ENCODE measurements at places on chromosomes 13 and 19. TPM values are rescaled to one million over a fixed set of nuclear protein-coding genes. Genes with fewer than 3 reads are reported as not detected.
A peak's percentile ranks its signal among the peaks of the same experiment; 100 is the strongest.

GRCh38 chr19:19366434-19367396 lies 38.8 kb upstream of the GATAD2A start:
- peak; percentile 88 for DNase-seq

The MAST1 gene
- 0.32 TPM for total RNA-seq

GRCh38 chr13:62246581-62246980 lies 830.9 kb upstream of the PCDH20 start:
- DNase-seq, result no peak

DNA sequence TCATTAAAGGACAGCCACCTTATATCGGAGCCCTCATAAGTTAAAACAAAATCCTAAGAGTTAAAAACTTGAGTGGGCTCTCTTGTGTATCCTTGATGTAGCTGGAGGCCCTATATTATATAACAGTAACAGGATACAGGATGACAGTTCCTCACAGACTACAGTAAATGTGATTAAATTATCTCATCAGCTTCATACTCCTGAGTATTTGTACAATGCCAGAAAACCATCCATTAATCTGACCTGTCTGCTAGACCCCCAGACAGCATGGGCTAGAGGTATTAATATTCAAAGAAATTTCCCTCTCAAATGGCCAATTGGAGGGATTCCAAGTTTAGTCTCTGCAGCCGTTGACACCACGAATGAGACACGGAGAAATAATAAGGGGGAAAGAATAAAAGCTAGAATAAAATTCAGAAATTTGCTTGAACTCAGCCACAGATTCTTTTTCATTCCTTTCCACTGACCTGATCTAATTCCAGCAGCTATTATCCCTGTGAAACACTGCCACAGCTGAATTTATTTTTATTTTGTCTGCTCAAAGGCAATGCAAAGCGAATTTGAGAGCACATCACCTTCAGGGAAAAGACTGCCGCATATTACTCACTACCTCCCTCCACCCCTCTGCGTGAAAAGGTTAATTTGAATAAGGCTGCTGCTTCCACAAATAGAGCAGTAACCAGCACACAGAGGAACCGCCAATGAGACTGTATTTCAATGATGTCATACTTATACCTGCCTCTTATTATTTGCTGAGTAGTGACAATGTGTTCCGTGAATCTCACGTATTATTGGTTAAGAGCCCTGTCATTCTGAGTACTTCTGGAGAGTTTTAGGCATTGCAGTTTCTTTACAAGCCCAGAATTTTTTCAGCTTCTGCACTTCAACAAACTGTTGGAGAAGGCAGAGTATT lies 155.9 kb upstream of the KLF12 start:
- peak; percentile 54 for DNase-seq

GRCh38 chr19:17296273-17296672 lies 7.0 kb downstream of the ABHD8 start:
- DNase-seq, result no peak

- no peak for DNase-seq
Observed at GRCh38 chr13:97004886-97005285, 10.6 kb upstream of the OXGR1 start.

The NANOS3 gene
- total RNA-seq, result 0.60 TPM

The DMPK gene
- 25.2 TPM for total RNA-seq

GRCh38 chr13:47594833-47595232 lies 406.2 kb downstream of the SUCLA2 start:
- no peak for DNase-seq

DNA sequence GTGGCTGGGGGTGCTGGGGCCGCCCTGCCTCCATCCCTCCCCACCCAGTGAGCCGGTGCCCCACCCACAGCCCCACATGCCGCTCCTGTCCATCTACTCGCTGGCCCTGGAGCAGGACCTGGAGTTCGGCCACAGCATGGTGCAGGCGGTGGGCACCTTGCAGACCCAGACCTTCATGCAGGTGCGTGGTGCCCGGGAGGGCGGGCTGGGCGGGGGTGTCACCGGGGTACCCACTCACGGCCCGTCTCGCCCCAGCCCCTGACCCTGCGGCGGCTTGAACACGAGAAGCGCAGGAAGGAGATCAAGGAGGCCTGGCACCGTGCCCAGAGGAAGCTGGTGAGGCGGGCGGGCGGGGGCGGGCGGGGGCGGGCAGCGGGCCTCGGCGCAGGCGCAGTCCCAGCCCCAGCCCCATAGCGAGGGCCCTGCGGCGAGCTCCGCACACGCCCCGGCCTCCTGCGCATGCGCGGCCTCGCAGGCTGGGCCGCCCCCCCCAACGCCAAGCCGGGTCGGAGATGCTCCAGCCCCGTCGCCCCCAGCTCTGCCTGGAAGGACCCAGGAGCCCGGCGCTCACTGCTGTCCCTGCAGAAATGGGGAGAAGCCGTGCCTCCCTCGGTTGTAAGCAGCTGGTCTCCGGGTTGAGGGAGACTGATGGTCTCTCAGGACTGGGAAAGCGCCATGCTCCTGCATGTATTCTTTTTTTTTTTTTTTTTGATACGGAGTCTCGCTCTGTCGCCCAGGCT lies 7.7 kb downstream of the ARHGAP45 start:
- no peak for DNase-seq

GRCh38 chr13:22027566-22027965 lies 356.7 kb downstream of the FGF9 start:
- no peak for DNase-seq

DNA sequence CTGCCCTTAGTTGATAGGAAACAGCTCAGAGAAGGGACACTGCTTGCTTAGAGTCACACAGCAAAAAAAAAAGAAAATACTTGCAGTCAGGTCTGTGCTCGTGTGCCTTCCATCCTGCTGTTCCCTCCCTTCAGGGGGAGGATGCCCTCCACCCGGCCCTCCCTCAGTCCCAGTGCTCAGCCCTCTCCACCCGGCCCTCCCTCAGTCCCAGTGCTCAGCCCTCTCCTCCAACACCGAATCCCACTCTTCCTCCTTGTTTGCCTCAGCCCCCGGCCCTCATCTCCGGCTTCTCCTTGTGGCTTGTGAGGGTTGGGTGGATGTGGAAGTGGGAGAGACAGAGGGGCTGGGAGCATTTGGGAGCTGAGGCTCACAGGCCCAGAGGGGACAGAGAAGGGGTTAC lies 5.8 kb downstream of the TFPT start:
- DNase-seq, result no peak

- DNase-seq, result peak; percentile 77
Observed at GRCh38 chr19:37905946-37906868, at the start of gene WDR87. Gene WDR87, minus strand, starts transcription at chr19:37906594. Its CDS starts 8,355 bp downstream, at chr19:37898239.

The C1QTNF9 gene
- not detected for total RNA-seq

DNA sequence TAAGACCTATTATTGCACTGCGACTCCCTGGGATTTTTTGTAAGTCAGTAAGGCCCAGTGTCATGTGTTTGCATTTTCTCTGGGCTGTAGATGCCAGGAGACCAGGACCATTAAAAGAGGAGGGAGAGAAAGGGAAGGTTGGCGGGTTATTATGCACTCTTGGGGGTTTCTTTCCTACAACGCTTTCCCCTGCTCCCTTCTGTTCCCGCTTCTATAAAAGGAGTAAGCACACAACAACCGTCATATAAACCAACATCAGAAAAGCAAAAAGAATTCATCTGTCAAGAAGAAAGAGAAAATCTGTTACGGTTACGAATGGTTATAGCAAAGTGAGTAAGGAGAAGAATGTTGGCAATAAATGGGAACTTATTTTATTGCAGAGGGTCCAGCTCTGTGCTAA lies 541.8 kb downstream of the IRS2 start:
- no peak for DNase-seq

DNA sequence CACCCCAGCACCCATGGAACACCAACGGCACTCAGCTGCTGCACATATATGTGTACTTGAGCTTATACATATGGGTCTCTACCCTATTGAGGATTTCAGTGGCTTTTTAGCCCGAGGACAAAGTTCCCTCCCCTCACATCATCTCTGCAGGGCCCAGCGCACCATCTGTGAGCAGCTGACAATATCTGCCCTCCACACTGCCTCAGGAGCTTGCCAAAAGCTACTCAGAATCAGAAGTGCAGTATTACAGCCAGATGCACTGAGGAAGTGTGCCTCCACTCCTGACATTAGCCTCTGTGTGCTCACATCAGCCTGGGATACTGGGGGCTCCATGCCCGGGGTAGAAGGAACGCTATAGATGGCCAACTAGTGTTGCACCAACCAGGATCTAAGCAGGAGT lies 903.9 kb downstream of the UQCRFS1 start:
- DNase-seq, result no peak
